ENCODE measurements at places on chromosomes 5 and 9. TPM values are rescaled to one million over a fixed set of nuclear protein-coding genes. Genes with fewer than 3 reads are reported as not detected.

- DNase-seq: no peak
- H3K27me3 ChIP-seq: no peaks in the 10 kb centered on the region
- peak overlapping the region; percentile 77 for H3K4me3 ChIP-seq
- H3K4me1 ChIP-seq: peaks cover 9% of the 10 kb centered on the region
- H3K27ac ChIP-seq: peak overlapping the region; percentile 65
Measured at GRCh38 chr9:110578575-110579033, 937 bp downstream of the SVEP1 start.

Gene RLN2
- total RNA-seq: not detected

DNA sequence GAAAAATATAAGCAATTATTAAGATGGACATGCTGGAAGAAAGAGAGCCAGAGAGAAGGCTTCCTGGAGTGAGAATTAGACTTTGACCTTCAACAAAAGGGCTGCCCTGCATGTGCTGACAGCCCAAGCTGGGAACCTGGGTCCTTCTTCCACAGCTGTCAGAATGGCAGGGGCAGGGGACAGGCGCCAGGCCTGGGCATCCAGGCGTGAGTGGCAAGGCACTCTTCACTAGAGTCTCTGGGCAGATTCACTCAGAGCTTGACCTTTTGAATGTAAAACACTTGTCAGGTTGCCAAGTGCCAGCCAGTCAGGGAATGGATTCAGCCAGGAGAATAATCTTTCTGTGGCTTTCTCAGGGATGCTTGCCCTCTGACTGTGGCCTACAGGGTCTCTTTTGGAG, 119.1 kb upstream of the CLINT1 start:
- DNase-seq: no peak
- H3K4me3 ChIP-seq: no peak overlapping the region
- no peaks in the 10 kb centered on the region for H3K4me1 ChIP-seq
- no peaks in the 10 kb centered on the region for H3K27me3 ChIP-seq
- no peaks in the 10 kb centered on the region for H3K36me3 ChIP-seq

Gene ZNF883
- total RNA-seq: 0.95 TPM

DNA sequence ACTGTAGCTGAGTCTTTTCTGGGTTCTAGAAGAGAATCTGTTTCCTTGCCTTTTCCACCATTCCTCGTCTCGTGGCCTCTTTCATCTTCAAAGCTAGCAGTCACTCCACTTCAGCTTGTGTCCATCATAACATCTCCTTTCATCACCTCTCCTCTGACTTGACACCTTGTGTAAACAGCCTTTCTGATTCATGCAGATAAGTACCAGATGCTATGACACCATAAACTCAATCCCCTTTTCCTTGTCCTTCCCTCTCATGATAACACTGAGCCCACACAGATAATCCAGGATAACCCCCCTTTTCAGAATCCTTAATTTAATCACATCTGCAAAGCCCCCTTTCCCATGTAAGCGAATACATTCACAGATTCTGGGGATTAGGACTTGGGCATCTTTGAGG, 95.5 kb downstream of the SNX24 start:
- H3K36me3 ChIP-seq: no peaks in the 10 kb centered on the region
- H3K27me3 ChIP-seq: no peaks in the 10 kb centered on the region
- no peak overlapping the region for H3K4me3 ChIP-seq

DNA sequence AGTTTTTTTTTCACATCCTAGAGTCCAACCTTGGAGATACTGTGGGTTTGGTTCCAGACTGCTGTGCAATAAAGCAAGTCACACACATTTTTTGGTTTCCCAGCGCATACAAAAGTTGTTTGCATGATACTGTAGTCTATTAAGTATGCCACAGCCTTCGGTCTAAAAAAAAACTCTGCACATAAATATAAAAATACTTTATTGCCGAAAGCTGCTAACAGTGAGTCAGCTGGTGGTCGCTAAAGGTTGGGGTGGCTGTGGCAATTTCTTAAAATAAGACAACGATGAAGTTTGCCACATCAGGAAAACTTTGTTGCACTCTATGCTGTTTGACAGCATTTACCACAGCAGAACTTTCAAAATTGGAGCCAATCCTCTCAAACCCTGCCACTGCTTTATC, 37.4 kb downstream of the UBQLN1 start:
- DNase-seq: no peak
- no peaks in the 10 kb centered on the region for H3K27me3 ChIP-seq
- no peaks in the 10 kb centered on the region for H3K4me1 ChIP-seq
- no peak overlapping the region for H3K4me3 ChIP-seq
- H3K27ac ChIP-seq: no peak overlapping the region

- no peak overlapping the region for H3K27ac ChIP-seq
- H3K4me3 ChIP-seq: no peak overlapping the region
- DNase-seq: no peak
- no peaks in the 10 kb centered on the region for H3K36me3 ChIP-seq
Measured at GRCh38 chr5:96101358-96102089, 139.9 kb upstream of the ELL2 start.
